ENCODE measurements at places on chromosomes 3 and 15.

GRCh38 chr3:64748244-64748904 is 60.6 kb upstream of the ADAMTS9 start:
- DNase-seq: no peak

DNA sequence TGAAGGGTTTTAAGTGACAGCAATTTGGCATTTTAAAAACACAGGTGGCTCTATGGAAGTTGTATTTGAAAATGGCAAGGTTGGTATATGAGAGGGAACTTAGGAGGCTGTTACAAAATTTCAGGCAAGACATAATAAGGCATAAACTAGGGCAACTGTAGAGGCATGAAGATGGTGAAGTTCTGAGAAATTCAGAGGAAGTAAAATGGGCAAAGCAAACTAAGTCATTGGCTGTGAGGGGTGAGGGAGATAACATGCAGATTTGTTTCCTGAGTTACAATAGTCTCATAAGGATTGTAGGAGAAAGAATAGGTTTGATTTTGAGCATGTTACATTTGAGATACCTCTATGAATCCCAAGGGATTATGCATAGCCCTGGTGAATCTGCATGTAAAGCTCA is 302.9 kb upstream of the ARHGEF26 start:
- DNase-seq: no peak

- no peak for DNase-seq
Measured at GRCh38 chr3:111723293-111724215, 128.4 kb upstream of the ZBED2 start.

GRCh38 chr15:77715860-77716259 is 83.1 kb upstream of the LINGO1 start:
- DNase-seq: no peak

GRCh38 chr3:117885011-117885441 is 1149.6 kb downstream of the IGSF11 start:
- DNase-seq: peak; percentile 6

DNA sequence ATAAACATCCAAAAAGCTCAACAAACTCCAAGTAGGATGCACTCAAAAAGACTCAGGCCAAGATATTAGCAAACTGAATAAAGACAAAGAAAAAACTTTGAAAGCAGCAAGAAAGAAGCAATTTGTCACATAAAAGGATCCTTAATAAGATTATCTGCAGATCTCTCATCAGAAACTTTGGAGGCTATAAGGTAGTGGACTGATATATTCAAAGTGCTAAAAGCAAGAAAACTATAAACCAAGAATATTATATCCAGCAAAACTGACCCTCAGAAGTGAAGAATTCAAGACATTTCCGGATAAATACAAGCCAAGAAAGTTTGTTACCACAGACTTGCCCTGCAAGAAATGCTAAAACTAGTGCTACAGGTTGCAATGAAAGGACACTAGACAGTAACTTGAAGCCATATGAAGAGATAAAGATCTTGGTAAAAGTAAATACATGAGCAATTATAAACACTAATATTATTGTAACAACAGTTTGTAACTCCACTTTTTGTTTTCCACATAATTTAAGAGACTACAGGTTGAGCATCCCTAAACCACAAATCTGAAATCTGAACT is 23.6 kb downstream of the C3orf33 start:
- DNase-seq: no peak

- DNase-seq: no peak
Measured at GRCh38 chr15:31387092-31387478, 60.5 kb downstream of the KLF13 start.

GRCh38 chr15:100940767-100941379 is 21.7 kb downstream of the LRRK1 start:
- DNase-seq: peak; percentile 67

DNA sequence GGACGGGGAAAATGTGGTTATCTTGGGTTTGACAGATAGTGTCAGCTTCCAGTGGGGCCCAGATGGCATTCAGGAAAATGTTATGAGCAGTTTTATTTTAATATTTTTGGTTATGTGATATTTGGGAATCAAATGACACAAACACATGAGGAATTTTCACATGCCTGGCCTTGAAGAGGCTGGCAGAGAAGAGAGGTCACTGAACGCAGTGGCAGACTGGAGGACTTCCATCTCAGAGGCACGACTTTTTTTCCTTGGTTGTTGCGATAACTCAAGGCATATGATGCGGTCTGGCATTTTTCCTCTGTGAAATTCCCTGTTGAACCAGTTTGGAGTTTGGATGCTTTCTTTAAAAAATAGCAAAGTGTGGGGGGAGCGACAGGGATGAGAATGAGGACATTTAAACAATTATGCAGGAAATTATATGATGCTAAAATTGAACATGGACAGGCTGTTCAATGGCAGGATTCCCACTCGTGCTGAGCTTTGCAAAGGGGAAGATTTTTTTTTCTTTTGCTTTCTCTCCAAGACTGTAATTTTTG is 36.9 kb upstream of the ARPP21 start:
- DNase-seq: no peak

Data from suppressor macrophage treated with lipopolysaccharide for 4 hours (primary cell).